ENCODE measurements at places on chromosomes 16 and 17.
A peak's percentile ranks its signal among the peaks of the same experiment; 100 is the strongest.

GRCh38 chr17:45129940-45130680 is 2.2 kb downstream of the PLCD3 start:
- DNase-seq, result peak; percentile 38

GRCh38 chr16:7268182-7268581 is 64.5 kb upstream of the RBFOX1 start:
- DNase-seq, result no peak

GRCh38 chr17:15510361-15510760 is 42.9 kb upstream of the CDRT4 start:
- DNase-seq, result no peak

DNA sequence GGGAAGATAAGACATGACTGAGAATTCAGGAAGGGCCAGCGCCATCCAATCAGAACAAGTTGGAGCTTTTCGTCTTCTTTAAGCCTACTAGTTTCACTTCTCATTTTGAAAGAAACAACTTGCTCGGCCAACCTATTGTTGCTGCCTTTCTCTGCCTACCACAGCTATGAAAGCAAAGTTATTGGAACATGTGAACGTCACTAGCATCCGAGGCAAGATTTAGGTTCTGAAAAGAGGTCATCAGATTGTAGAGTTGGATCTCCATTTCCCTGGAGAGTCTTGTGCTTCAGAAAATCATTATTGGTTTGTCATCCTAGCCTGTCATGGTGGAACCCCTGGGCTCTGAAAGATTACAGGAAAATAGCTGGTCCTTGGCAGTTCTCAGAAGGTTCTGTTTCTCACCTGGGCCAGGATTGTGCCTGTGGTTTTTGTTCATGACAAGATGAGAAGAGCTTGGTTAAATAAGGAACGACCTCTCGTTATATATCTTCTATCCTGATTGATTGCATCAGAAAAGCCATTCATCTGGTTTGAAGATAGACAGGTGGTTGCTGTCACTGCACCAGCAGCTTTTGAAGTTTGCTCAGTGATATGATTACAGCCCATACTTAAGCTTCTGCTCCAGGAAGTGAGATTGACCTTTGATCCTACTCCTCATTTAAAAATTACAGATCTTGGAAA is 25.3 kb downstream of the CDH13 start:
- no peak for DNase-seq

GRCh38 chr16:85310868-85311585 is 198.8 kb upstream of the CIBAR2 start:
- no peak for DNase-seq

DNA sequence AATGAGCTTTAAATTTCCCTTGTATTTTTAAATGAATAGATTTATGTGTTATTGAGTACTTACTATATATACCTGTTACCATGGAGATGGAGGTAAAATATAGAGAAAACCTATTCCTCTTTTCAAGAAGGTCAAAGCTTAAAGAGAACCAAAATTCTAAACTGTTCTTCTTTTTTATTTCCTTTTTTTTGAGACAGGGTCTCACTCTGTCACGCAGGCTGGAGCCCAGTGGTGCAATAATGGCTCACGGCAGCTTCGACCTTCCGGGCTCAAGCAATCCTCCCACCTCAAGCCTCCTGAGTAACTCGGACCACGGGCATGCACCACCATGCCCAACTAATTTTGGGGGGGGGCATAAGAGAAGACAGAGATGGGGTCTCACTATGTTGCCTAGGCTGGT is 25.0 kb upstream of the TMEM97 start:
- DNase-seq, result no peak

DNA sequence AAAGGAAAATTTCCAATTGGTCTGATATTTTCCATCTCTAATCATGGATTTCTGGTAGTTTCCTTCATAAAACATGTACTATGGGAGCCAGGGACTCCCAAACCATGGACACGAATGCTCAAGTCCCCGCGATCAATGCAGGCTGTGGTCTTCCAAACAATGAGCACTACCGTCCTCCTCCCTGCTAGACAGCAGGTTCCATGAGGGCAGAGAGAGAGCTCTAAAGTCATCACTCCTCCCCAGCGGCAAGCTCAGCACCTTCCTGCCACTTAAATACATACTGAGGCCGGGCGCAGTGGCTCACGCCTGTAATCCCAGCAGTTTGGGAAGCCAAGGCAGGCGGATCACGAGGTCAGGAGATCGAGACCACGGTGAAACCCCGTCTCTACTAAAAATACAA is 31.1 kb downstream of the ARHGAP17 start:
- no peak for DNase-seq

DNA sequence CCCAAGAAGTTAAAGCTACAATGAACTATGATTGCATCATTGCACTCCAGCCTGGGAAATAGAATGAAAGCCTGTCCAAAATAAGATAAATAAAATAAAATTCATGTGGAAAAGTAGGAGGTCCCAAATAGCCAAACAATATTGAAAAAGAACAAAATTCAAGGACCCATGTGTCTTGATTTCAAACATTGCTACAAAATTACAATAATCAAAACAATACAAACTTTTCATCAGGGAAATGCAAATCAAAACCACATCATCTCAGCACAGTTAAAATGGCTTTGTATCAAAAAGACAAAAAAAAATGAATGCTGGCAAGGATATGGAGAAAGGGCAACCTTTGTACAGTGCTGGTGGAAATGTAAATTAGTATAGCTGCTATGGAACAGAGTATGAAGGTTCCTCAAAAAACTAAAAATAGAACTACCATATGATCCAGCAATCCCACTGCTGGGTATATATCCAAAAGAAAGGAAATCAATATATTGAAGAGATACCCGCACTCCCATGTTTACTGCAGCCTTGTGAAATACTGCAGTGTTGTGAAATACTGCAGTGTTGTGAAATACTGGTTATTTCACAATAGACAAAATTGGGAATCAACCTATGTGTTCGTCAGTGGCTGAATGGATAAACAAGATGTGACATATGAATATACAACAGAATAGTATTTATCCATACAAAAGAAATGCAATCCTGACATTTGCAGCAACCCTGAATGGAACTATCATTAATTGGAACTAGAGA is 24.5 kb upstream of the ZNF287 start:
- DNase-seq, result no peak

DNA sequence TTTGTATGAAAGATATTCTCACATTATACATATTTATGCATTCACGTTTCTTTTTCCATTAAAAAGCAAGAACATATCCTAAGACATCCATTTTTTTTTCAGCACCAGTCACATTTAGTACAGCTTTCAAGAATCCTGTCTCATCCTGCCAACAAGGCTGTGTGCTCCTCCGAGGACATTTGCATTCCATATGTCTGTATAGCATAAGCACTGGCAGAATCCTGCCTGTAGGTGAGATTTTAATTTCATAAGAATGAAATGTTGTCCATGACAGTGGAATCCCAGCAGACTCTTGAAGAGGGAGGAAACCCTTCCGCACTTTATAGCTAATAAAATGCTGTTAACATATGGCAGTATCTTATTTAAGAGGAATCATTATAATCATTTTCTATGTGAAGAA is 2.9 kb upstream of the PMP22 start:
- DNase-seq, result peak; percentile 40

DNA sequence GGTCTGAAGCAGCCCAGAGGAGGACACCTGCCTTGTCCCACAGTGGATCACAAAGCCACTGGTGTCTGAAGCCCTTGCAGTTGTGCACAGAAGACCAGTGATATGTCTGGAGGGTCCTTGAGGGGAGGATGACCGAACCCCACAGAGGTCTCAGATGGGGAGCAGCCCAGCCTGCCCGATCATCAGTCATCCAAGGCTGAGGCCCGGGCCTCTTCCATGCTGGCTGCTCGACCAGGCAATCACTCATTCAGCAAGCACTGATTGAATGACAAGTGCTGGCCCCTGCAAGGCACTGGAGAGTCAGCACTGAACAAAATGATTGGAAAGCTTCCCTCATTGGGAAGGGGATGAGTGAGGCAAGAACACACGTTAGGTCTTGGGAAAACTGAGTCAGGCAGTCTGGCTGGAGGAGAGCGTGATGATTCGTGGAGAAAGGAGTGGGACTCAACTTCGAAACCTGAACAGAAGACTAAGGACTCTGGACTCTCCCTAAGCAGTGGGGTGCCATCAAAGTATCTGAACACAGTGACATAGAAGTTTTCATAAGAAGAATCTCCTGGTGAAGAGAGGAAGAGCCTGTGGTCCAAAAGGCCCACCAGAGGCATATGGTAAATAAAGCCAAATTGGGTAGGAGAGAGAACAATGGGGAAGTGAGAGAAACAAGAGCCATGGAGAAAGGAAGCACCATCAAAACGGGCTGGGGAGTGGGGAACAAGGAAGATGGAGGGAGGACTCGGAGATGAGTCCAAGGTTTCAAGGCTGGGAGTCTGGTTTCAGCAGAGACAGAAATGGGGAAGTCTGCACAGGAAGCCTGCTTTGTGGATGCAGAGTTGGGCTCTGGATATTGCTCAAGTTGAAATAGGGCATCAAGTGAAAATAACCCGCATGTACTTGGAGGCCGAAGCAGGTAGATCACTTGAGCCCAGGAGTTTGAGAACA is 10.2 kb downstream of the PIK3R5 start:
- no peak for DNase-seq

- no peak for DNase-seq
Measured at GRCh38 chr17:13485327-13485726, 116.4 kb downstream of the HS3ST3A1 start.

DNA sequence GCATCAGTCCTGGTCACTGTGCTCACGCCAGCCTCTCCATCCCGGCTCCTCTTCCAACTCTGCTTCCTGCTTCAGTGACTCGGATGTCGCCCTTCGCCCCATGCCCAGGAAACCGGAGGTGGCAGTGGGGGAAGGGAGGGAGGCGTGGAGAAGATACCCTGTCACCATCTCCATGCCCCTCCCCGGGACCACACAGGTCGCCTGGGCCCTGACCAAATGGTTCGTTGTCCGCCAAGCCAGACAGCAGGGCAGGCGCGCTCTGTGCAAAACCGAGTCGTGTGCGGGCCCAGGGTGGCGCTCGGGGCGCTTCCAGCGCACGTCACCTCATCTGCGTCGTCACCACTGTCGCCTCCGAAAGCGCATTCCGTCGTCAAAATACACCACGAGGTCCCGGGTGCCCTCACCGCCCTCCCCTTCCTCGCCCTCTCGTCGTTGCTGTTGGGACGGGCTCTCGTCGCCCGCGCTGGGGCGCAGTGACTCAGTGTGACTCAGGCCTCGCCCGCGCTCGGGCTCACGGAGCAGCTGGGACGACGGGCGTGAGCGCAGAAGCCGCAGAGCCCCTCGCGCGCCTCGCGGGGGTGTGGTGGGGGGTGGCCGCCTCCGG is 39.2 kb downstream of the ZNF778 start:
- DNase-seq, result peak; percentile 55

GRCh38 chr16:87380881-87381280 is 2.7 kb downstream of the FBXO31 start:
- no peak for DNase-seq

- DNase-seq, result no peak
Measured at GRCh38 chr17:44038604-44039011, 23.8 kb upstream of the TMEM101 start.

DNA sequence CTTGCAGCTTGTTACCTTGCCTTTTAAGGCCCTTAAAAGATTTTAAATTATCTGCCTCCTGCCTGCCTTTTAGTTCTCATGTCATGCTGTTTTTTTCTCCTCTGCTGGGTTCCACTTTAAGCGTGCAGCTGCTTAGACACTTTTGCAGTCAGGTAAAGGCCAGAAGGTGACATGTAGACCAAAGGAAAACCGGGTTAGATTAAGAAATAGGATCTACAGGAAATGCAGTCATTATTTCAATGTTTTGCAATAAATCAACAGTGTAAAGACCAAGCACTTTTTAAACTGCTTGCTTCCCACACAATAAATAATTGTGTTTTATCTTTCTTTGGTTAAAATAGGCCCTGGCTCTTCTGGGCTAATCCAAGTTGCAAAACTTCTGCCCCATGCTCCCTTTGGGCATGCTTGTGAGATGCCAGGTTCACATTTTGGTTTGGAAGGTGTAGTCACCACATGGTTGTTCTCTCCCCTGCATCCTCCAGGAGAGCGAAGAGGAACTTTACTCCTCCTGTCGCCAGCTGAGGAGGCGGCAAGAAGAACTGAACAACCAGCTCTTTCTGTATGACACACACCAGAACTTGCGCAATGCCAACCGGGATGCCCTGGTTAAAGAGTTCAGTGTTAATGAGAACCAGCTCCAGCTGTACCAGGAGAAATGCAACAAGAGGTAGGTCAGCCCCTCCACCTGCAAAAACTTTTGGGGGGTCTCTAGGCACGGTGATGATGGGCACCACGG is 54.9 kb downstream of the SDR42E1 start:
- DNase-seq, result no peak

GRCh38 chr17:44396946-44397345 is 7.5 kb upstream of the ITGA2B start:
- DNase-seq, result no peak

DNA sequence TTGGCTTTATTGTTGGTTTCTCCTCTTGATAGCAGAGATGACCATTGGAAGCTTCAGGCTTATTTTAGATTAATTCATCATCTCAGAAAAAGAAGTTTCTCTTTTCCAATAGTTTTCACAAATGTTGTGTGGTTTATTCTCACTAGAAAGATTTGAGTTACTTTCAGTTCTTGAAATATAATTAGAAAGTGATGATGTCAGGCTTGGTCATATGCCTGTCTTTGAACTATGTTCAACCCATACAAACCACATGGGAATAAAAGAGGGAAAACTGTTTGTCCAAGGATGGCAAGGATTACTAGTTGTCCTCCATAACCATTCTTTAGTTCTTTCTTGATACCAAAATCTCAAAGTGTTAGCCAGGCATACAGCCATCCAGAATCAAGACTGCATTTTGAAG is 3.7 kb upstream of the HS3ST2 start:
- no peak for DNase-seq

- no peak for DNase-seq
Measured at GRCh38 chr17:32903774-32904673, 23.9 kb upstream of the TMEM98 start.

DNA sequence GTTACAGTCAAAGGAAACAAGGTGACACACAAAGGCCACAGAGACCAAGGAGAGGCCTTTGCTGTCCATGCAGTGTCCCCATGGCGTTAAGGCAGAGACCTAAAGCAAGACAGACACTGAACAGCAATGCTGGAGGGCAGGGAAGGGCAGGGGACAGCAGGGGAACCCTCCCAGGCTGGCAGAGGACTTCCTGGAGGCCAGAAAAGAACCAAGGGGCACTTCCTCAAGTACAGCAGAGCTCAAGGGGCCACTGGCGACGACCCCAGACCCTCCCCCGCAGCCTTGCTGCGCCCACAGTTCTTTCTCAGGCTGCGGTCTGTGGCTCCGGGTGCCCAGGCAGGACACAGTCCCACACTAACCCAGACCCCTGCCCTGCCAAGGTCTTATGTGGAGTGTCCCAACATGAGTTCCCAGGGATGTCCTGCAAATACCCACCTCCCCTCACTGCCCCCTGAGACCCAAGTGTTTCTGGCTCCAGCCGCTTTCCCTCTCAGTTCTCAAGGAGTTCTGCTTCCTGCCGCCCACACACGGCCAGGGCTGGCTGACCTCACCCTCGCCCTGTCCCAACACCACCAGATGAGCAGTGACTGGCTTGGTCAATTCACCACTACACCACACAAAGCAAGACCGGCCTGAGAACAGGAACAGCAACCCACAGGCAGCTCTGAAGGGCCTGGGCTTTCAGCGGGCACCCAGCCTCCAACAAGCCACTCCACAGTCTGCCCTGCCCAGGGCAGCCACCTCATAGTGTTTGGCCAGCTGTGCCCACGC is 4.2 kb downstream of the CLCN7 start:
- no peak for DNase-seq
